ENCODE measurements at places on chromosomes 5 and 9.

GRCh38 chr5:75611311-75612225, at the start of gene ANKDD1B:
Gene ANKDD1B, plus strand, starts transcription at chr5:75611453. Its CDS starts 182 bp downstream, at chr5:75611635.
- DNase-seq = no peak

- no peak for DNase-seq
These were observed 401.1 kb upstream of the TRPC7 start for GRCh38 chr5:136766456-136766855.

DNA sequence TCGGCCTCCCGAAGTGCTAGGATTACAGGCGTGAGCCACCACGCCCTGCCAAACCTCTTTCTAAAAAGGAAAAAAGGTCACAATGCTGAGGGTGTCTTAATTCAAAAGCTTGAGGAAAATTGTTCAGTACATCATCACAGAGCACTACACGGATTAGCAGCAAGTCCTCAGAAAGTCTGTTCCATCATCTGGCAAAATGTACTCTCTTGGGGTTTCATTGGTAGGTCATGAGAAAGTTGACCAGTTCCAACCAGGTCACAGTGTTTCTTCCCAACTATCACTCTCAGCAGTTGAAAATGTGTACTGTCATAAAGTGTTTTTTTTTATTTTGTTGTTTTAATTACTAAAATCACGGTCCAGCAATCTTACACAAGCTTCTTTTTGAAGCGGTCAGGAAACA, 299.6 kb downstream of the FBXL7 start:
- DNase-seq = no peak

- DNase-seq = no peak
These were observed 29.7 kb downstream of the PPP1R2B start for GRCh38 chr5:156879665-156880285.

DNA sequence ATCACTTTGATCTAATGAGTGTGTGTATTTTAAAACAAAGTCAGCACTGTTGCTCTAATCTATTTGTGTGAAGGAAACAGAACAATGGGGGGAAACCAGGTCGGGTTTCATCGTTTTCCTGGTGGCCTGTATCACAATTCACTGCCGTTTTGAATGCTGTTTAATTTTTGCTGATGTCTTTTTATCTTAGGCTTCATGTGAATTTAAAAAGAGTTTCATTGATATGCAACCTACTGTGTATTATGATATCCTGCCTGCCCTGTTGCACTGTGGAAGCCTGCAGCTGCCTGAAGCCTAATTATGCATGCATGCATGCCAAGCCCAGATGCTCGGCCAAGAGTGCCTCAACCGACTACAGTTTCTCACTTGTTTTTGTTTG, 307.5 kb downstream of the ZNF608 start:
- DNase-seq = no peak

- DNase-seq = no peak
These were observed 30.5 kb downstream of the ZNF618 start for GRCh38 chr9:113906411-113907110.

- no peak for DNase-seq
These were observed 18.7 kb upstream of the WNT8A start for GRCh38 chr5:138065102-138065501.

DNA sequence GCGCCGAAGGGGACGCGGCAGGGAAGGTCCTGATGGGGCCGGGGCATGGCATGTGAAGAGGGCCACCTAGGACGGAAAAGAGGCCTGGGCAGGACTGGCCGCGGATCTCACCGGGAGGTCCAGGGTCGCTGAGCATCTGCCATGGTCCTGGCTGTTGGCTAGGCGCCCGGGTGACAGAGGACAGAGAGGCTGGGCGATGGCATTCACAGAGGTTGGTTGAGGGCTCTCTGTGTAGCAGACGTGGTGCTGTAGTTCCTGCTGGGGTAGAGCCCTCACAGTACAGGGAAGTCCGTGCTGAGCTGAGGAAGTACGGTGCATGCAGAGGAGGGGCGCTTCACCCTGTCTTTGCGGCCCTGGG, 427 bp downstream of the PCYOX1L start:
- DNase-seq = peak; percentile 54

DNA sequence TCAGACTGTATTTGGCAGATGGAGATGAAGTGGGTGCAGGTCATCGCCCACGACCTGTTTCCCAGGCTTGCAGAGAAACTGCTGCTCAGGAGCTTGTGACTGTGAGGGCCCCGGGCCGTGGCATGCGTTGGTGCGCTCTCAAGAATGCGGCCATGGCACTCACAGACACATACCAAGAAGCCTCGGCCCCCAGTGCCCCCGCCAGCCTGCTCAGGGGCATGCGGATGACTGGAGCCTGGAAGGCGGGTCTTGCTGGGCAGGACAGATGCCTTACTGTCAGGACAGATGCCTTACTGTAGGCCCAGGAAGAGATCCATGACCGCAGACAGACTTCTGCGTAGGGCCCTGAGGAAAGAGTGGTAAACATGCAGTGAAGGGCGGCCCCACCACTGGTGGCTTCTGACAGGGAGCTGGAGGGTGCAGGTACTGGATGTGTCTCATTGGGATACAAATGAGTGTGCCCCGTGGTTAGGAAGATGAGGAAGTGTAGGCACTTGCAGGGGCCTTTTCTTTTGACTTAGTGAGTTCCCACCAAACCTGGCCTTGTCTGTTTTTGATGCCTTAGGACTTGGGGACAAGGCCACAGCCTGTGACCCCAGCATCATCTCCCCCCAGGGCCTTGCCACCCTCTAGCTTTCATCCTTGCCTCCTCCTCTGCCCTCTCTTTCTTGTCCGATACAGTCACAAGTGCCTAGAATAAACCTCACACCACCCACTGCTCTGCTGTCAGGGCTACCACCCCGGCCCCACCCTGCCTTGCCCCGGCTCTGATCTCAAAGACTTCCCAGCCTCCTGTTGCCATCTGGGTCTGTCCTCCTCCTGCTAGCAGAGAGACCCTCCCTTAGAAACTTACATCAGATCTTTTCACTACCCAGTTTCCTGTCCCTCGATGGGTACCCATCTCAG, 68.8 kb upstream of the ABL1 start:
- no peak for DNase-seq

GRCh38 chr9:104386425-104387069, 117.5 kb upstream of the OR13F1 start:
- DNase-seq = no peak

Data from CD4-positive, alpha-beta T cell treated with Interferon alpha-2 for 1 hour (primary cell).